ENCODE measurements at places on chromosomes 1 and 21.

GRCh38 chr1:6675941-6676340 is 25.7 kb downstream of the DNAJC11 start:
- no peak for ATAC-seq

GRCh38 chr1:24285231-24285630 is 33.9 kb upstream of the GRHL3 start:
- no peak for ATAC-seq

DNA sequence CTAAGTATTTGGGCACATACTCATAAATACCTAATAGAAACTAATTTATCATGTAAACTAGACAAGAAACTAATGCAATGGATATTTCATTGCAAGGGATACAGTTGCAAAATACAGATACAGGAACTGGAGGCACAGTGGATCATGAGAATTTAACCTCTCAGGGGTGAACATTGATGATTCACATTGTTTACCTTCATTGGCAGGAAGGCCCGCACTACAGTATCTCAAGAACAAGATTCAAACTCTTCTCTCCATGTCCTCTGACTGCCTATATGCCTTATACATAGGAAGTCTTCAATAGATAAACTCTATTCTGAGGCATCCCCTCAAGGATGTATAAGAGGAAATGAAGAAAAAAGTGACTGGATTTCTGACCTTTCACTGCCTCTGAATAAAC is 18.4 kb upstream of the PTBP2 start:
- no peak for ATAC-seq

- no peak for ATAC-seq
Observed at GRCh38 chr1:229068270-229068987, 202.5 kb upstream of the RAB4A start.

DNA sequence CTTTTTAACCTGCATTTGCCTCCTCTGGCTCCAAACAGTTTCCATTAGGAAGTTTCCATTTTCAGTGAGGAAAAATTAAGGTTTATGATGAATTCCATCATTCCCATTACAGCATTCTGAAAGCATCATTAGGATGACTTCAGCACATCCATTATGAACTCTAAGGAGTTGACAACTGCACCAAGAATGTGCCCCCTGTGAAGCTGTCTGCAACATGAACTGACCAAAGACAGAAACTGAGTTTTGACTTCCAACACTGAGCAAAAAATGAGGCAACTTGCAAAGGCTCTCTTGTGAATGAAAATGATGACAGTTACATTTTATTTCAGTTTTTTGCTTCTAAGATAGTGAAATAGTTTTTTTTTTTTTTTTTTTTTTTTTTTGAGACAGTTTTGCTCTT is 18.3 kb upstream of the KCNE1 start:
- no peak for ATAC-seq

GRCh38 chr1:102772831-102773230 is 335.5 kb downstream of the COL11A1 start:
- ATAC-seq = no peak

DNA sequence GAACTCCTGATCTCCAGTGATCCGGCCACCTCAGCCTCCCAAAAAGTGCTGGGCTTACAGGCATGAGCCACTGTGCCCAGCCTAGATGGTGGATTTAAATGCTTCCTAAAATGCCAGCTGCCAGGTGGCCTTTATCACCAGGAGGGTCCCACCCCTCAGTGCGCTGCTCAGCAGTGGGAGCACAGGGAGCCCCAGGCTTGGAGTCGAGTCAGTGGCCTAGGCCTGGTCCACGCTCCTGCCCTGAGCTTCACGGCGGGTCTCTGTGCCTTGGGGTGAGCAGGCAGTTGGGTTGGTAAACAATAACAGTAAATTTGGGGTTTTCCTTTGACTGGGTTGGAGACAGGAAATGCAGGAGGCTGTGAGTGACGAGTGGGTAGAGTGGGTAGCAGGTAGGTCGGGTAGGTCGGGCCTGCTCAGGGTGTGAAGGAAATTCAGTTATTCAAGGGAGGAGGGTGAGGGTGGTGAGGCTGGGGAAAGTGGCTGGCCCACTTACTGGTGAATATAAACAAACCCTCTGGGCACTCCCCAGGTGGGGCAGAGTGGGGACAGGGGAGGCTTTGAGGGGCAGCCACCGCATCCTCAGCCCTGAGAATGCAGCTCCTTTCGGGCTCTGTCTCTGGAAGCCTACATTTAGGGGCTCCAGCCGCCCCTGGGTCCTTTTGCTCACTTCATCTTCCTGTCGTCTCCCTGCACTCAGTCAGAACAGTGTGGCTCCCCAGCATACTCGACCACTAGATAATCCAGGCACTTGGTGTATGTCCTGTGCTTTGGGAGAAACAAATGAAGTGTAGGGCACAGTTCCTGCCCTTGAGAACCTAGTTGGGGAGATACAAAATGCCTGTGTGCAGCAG is 33.5 kb upstream of the IL19 start:
- ATAC-seq = no peak

DNA sequence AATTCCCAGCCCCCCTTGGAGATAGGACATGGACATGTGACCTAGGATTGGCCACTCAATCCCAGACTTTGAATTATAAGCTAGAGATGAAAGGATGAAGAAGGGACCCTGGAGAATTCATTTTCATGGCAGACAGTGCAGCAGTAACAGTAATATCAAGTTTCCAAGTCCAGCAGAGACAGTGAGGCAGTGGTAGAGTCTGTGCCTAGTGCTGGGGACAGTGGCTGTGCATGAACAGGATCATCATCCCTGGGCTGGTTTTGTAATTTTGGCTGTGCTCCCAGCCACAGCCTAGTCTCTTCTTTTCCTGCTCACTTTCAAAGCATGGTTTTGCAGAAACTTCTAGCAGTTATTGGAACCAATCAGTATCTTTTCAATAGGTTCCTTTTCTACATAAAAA is 29.6 kb upstream of the CD84 start:
- no peak for ATAC-seq

DNA sequence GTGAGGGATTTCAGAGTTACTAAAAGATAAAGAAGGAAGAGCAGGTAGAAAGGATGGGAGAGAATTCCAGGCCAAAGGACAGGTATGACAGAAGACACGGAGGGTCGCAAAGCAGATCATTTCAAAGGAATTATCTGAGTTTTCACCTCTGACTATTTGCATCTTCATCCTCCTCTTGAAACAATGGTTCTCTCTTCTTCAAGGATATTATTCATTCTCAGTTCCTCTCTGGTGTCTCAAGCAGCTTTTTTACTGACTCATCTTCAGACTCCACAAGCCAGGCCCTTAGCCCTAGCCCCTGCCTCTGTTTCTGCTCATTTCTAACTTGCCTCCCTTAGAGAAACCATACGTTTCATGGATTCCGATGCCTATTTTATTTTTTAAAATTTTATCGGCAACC is 15.0 kb downstream of the DDX59 start:
- ATAC-seq = no peak

DNA sequence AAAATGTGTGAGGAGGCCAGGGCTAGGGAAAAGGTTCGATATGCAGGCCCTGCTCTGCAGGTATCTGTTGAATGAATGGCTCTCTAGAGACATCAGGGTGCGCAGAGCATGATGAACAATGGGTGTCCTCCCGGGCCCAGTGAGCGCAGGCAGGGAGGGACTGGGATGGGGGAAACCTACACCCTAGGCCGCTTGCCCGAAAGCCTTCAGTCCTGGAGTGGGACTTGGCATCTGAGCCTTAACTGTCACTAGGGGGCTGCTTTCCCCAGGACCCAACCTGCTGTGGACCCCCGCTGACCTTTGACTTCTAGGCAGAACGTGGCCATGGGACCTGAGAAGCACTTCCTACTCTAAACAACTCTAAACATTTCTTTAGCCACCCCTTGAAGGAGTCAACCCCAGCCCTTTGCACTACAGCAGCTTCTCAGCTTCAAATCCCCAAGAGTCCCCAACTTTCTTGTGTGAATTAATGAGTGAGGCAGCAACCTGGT is 444 bp upstream of the MAP3K6 start:
- peak; percentile 3 for ATAC-seq

DNA sequence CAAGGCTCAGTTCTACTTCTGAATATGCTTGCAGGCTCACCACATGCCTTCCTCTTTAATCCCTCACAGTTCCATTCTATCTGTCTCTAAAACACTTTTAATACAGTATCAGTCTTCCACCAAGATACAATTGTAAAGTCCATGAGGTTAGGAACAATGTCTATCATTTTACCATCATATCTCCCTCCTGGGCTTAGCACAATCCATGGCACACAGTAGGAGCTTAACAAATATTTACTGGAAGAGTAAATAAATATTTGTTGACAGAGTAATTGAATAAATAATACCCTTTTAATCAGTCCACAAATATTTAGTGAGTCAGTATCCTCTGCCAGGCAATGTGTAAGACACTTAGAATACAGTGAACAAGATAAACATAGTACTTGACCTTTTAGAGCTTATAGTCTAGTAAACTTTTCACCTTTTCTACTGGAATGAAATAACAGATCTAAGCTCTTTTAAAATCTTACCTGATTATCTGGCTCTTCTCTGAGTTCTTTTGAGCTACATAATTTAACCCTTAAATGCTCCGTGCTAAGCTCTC is 12.7 kb upstream of the GADD45A start:
- ATAC-seq = no peak

- ATAC-seq = no peak
Observed at GRCh38 chr1:8419861-8420260, 101.9 kb downstream of the SLC45A1 start.

DNA sequence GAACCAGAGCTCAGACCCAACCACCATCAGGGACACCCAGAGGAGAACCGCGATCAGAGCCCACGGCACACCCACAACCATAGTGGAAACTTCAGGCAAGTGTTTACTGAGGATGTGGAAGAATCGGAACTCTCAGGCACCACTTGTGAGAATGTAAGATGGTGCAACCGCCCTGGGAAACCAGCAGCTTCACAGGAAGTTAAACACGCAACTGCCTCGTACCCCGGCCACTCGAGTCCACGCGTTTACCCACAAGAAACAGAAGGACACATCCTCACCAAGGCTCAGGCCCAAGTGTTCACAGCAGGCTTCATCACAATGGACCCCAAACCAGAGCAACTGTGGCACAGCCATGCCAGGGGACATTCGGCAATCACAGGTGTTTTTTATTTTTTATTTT is 51.4 kb upstream of the COL6A2 start:
- ATAC-seq = no peak

- ATAC-seq = peak; percentile 99
Observed at GRCh38 chr1:37931361-37932158, 15.3 kb downstream of the INPP5B start.

DNA sequence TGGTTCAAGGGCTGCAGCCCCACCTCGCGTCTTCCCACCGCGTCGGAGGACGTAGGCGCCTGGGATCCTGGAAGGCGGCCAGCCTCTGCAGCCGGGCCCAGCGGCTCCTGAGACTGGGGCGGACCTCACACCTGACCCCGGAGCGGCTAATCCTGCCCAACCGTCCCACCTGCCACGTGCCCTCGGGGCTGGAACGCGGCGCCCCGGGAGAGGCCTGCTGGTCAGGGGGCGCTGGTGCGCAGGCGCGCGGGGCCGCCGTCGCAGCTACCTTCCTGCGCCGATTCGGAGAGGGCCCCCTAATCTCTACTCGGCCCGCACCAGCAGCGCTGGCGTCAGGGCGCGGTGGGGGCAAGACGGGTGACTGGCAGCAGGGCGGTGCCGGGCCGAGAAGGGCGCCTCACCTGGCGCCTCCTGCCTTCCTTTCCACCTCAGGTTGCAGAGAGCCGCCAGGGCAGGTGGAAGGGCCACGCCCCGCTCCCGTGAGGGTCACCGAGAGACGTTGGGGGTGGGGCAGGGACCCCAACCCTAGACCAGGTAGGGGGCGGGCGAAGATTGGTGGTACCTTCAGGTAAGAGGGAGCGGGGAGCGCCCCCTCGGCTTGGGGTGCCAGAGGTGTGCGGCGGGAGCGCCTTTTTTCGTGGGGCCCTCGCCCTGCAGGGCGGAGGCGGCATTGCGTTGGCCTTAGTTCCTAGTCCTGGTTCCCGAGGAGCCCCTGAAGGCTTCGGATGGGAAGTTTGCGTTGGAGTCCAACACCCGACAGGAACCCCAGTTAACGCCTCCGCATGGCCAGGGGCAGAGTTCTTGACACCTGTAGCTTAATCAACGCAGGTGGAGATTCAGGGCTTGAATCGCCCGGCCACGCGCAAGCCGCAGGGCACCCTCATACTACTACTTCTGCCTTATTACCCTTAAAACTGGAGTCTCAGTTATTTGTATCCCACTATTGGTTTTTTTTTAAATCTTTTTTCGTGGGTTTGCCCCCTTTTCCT is at the start of gene TDRD5:
TDRD5 (plus strand) TSS at position 241 of the 989 bp plus-strand sequence. CDS start 784 bp downstream, outside the sequence.
- peak; percentile 32 for ATAC-seq

- ATAC-seq = no peak
Observed at GRCh38 chr1:160605205-160605604, 25.9 kb upstream of the CD84 start.

GRCh38 chr21:19683492-19683891 is 1279.9 kb upstream of the TMPRSS15 start:
- no peak for ATAC-seq

- no peak for ATAC-seq
Observed at GRCh38 chr1:20211511-20211931, 25.2 kb upstream of the PLA2G2C start.

DNA sequence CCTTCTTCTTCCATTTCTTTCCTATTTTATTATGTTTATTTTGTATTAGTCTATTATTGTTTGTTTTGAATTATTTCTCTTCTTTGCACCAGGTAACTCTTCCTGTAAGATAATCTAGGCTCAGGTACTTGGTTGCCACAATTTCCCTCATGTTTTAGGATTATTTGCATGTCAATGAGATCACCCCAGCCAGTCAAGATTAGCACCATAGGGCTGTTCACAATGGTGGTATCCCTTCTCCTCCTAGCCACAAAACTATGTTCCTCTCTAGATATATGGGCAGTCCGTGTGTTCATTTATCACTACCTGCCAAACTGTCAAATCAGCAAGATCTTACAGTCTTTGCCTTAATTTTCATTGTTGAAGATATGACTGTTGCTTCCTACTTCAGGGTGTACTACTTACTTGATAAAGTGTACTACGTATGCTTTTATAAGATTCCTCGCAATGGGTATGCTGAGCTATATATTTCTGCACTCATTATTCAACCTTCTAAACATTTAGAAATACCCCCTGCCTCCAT is 1536.2 kb downstream of the PLA2G4A start:
- ATAC-seq = no peak

GRCh38 chr1:81155131-81155530 is 645.6 kb upstream of the ADGRL2 start:
- peak; percentile 82 for ATAC-seq

GRCh38 chr1:183543619-183544204 is 46.5 kb downstream of the NCF2 start:
- peak; percentile 100 for ATAC-seq

DNA sequence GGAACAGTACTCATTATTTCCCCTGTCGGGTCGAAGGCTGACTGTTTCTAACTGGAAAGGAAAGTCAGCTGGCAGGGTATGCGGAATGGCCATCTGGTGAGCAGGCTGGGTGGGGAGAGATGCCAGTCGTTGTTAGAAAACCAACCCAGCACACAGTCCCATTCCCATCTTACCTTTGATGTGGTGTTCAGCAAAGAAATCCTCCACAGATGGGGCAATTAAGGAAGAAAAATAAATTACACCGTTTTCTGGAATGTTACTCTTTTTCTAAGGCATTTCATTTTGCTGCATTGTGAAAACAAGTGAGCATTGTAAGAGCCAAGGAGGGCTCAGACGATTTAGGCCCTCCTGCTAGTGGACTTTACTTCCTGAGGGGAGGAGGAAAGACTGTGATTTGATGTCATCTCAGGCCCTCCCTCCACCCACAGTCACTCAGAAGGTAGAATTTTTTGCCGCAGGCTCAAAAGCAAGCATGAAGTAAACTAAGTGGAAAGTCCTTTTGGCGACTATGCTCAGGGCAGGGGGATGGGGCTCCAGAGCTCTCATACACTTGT is at the start of gene SLC16A4:
SLC16A4 (minus strand) TSS at position 335 of the 554 bp plus-strand sequence. CDS start 1,703 bp downstream, outside the sequence.
- peak; percentile 79 for ATAC-seq

- ATAC-seq = no peak
Observed at GRCh38 chr1:225937048-225937968, 3.7 kb downstream of the LEFTY2 start.
